ENCODE measurements at places on chromosomes 7 and 10.

DNA sequence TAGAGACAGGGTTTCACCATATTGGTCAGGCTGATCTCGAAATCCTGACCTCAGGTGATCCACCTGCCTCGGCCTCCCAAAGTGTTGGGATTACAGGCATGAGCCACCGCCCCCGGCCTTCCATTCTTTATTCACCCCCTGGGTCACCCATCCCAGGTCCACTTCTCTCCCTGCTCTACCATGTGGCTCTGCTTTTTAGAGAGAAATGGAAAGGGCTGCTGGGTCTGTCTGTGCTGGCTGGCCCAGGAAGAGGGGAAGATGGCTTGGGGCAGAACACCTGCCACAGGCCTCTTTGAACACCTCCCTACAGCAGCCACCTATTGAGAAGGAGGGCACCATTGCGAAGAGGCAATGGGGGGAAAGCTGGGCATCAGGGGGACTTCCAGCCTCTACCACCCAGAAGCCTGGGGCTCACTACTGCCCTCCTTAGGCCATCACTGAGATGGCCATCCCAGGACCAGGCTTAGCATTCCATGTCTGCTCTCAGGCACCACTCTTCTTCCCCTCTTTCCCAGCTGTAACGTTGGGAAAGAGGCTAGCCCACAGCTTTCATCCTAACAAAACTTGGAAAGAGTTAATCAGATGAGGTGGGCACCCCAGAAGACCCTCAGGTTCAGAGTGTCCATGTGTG is 256.3 kb downstream of the GRID1 start:
- no peak for DNase-seq

DNA sequence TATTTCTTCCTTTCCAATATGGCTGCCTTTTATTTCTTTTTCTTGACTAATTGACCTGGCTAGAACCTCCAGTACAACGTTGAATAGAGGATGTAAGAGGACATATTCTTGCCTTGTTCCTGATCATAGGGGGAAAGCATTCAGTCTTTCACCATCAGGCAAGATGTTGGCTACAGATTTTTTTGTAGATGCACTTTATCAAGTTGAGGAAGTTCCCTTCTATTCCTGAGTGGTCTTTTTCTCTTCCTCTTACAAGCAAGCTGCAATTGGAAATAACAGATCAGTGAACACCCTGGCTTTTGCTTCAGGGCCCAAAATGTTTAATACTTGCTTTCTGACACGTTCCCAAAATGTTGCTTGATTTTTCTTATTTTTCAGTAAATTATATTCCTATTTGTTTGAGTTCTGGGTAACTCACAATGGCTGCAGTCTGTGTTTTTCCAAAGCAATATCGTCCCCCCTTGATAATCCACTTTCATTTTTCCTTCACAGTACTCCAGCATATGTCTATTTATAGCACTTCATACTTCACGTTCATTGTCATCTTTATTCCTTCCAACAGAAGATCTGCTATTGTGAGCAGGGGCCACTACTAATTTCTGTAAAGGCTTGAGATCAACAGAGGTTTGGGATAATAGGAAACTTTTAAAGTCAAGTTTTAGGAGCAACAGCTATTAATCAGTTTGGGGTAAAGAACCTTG is 11.7 kb downstream of the CPEB3 start:
- DNase-seq, result no peak

DNA sequence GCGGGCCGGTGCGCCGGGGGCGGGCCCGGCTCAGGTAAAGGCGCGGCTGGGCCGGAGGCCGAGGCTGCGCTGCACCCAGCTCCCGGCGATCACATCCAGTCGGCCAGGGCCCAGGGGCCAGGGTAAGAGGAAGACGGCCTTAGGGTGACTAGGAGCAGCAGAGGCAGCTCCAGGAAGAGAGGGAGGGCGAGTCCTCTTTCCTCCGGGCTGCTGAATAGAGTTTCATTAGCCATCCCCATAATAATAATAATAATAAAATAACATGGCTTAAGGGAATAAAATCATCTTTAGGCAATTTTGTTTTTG is 44.8 kb upstream of the CDK1 start:
- no peak for DNase-seq

- DNase-seq, result peak; percentile 50
Measured at GRCh38 chr10:96850825-96851224, 18.7 kb downstream of the LCOR start.

DNA sequence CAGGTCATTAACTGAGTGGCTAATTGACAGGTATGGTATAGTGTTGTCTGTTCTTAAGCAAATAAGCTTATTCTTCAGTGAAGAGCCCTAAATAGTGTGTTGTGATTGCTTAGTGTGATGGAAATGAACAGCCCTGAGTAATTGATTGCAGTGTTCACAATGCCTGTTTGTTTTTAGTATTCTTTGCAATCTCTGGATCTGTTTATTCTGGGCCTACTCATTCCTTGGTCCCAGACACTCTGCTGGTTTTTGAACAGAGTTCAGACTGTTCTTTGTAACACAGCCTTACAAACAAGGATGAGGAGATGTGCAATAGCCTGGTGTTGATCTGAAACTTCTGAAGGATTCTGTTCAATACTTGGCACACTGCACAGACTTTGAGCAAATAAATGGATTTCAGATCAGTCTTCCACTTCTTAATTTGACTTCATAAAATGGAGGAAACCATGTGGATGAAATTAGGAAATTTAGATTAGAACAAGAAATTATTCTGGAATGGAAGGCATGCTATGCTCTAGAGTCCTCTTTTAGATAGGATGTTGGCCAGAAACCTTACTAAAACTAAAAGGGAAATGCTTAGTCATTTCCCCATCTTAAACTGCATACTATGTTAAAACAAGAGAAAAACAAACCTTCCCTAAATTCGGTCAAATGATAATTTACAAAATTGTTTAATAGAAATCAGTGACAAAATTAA is 444.2 kb upstream of the SEMA3D start:
- DNase-seq, result no peak

- no peak for DNase-seq
Measured at GRCh38 chr10:98055841-98056516, 25.6 kb upstream of the CRTAC1 start.

- DNase-seq, result no peak
Measured at GRCh38 chr7:94008537-94008936, 4.4 kb upstream of the BET1 start.

- no peak for DNase-seq
Measured at GRCh38 chr10:79235765-79236432, 111.4 kb upstream of the PPIF start.

GRCh38 chr7:1012004-1012715 is 29.2 kb downstream of the CYP2W1 start:
- no peak for DNase-seq

DNA sequence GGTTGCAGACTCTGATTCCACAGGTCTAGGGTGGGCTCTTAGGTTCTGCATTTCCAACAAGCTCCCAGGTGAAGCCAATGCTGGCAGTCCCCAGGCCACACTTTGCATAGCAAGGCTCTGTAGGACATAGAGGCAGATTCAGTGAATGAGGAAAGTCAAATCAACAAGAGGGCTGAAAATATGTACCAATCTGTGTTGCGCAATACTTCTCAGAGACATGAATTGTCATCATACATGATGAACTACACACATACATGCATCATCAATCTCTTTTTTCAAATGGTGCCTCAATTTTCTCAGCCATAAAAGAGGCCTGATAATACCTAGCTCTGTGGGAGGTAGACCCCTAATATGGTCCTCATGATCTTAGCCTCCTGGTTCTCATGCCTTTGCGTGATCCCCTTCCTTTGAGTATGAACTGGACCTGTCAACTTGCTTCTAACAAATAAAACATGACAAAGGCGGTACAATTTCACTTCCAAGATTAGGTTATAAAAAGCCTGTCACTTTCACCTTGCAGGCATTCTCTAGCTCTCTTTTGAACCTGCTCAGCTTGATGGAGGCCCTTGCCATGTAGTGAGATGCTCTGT is 49.0 kb downstream of the PIK3CG start:
- DNase-seq, result no peak

- no peak for DNase-seq
Measured at GRCh38 chr7:148579366-148579765, 11.2 kb upstream of the C7orf33 start.

GRCh38 chr10:85647741-85648140 is 718.9 kb downstream of the GRID1 start:
- no peak for DNase-seq

DNA sequence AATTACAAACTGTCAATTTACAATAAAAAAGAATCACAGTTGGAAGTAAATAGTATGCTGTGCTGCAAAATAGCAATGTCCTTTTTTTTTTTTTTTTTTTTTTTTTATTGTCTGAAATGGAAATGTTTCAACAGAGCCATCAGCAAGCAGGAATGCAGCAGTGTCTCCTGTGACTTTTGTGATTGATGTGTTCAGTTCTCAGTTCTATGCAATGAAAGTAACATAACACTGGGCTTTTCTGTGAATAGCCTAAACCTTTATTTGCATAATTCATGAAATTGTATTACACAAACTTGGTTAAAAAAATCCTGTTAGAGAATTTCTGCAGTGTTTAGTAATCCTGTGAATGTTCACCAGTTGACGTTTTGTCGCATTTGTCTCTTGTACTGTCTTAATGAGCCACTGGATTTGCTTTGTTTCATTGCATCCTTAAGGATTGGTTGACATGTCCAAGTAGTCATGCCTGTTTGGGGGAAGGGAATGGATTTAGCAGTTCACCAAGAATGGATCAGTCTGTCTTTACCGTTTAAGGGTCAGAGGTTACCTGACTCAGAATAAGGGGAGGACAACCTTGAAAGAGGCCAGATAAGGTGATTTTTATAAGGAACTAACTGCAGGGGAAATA is 192.7 kb downstream of the MLLT10 start:
- DNase-seq, result no peak

DNA sequence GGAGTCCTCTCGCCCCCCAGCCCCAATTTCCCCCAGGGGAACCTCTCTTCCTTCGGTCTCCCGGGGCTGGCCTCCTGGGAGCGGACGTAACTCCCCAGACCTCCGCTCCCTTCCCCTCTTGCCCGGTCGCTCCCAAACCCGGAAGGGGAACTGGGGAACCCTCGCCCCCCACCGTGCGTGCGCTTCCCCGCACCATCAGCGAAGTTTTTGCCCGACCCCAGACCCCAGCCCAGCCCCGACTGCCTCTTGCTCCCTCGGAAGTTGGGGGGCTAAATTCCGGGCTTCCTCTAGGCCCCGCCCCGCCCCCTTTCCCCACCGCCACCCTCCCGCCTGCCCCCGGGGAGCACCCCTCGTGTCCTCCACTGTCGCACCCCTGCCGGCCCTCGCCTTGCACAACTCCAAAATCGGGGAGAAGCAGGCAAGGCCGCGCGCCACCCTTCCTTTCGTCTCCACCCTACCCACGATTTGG is 436 bp downstream of the GNB2 start:
- DNase-seq, result no peak

DNA sequence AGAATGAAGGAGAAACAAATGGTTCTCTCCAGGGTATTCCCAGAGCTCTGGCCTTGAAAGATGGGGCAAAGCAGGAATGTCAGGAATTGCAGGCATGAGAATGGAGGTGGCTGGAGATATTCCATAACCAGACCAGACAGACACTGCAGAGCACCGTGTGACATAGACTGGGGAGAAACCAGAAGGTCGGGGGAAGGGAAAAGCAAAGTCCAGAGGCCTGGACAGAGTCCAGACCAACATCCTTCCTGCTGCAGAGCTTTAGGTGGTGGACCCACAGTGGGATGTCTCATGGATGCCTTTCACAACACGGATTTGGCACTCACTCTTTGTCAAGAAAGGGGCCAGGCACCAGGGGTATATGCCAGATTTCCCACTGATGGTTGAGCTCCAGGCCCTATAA is 177.2 kb upstream of the INHBA start:
- no peak for DNase-seq

GRCh38 chr7:75856536-75856935 is 22.3 kb upstream of the RHBDD2 start:
- DNase-seq, result no peak

- DNase-seq, result no peak
Measured at GRCh38 chr7:82257118-82257695, 186.4 kb downstream of the CACNA2D1 start.

DNA sequence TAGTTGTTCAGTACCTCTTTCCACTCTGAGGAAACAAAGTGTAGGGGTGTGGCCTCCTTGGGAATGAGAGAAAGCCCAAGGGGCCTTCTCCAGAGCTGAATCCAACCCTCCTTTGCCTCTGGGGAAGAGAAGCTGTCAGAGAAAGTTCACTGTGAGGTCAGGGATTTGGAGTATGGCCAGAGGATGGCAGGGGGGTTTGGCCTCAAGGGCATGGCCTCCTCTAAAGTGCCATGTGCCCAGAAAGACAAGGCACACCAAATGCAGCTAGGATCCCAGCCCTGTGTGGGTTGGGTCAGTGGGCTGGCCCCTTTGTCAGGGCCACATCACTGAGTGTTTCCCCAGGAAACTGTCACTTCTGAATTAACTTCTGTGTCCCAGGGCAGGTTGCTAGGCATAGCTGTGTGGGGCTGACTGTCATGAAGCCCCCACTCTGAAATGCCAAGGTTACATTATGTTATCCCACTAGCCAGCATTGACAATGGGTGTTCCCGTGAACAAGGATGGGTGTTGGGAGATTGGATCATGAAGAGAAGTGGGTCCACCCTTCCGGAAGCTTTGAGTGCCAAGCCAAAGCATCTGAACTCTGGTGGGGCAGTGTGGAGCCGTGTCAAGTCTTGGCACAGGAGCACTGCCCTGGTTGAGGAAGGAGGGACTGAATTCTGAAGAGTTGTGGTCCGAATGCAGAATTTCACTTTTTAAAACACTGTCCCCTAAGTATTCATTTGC is 123.3 kb downstream of the ZMIZ1 start:
- no peak for DNase-seq

- DNase-seq, result peak; percentile 22
Measured at GRCh38 chr10:7264313-7264756, 146.5 kb downstream of the SFMBT2 start.

DNA sequence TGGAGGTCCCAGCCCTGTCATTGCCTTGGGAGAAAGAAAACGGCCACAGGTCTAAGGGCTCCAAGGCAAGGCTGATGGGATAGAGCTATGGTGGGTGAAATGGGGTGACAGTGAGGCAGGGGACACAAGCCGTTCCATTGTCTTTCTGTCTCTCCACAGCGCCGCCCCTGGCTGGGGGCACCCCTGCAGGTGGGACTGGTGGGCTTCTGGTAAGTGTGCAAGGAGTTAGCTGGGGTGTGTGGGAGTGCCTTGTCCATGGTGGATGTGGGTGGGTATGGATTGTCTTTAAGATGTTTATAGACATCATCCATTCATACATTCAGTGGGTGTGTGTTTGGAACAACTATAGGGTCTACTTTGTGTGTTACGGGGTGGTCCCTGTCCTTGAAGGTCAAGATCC is 7.5 kb downstream of the SFXN3 start:
- no peak for DNase-seq

- no peak for DNase-seq
Measured at GRCh38 chr10:30527623-30528428, 93.8 kb downstream of the MAP3K8 start.
